ENCODE measurements at places on chromosomes 4 and X.

DNA sequence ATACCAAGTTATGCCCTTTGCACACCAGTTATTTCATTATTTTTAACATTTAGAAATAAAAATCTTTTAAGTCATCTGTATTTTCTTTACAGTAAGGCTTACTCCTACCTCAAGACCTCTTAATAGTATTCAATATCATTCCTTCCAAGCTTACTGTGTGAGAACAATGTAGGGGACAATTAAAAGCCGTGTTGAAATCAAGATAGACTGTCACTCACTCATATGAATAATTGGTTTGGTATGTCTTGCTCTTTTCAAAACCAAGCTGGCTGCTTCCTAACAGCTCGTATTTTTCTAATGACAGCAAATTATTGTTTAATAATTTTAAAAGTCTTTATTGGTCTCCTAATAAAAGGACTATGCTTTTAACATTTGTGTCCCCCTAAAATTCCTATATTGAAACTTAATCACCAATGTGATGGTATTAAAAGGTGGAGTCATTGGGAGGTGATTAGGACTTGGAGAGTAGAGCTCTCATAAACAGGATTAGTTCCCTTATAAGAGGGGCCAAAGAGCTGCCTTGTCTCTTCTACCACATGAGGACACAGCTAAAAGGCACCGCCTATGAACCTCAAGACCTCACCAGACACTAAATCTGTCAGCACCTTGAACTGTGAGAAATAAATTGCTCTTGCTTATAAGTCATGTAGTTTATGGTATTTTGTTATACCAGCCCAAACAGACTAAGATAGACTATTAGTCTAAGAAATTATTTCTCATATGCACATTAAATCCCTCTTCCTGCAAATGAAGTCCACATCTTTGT is 4.1 kb downstream of the ABCB7 start:
- DNase-seq: no peak

GRCh38 chr4:100041646-100042045 is 91.6 kb upstream of the H2AZ1 start:
- no peak for DNase-seq

DNA sequence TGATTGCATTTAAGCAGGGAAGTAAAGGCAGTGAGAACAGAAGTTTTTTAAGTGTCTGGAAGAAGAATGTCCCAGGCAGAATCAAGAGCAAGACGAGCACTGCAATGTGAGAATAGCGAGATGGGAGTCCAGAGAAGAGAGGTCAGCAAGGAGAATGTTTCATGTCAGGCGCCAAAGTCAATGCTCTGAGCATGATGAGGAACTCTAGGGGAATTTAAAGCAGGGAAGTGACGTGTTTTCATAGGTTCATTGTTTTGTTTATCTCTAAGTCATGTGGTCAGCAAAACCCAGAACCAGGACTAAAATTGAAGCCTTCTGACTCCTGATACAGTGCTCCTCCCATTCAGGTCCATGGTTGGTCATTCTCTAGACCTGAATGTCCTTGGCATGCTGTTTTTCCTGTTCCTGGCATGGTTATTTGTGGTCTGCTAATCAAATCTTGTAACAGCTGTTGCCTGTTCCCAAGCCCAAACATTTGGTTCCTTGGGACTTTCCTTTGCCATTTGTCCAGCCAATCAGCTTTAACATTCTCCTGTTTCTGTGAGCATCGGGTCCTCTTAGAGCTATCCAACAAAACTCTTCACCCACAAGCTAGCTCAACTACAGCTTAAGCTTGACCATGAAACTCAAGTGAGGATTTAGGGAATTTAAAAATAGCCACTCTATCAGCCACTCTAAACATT is 37.7 kb downstream of the PTCHD1 start:
- no peak for DNase-seq

- DNase-seq: peak; percentile 50
Observed at GRCh38 chrX:34848281-34848680, 94.3 kb upstream of the FAM47B start.

- DNase-seq: no peak
Observed at GRCh38 chr4:139910106-139910505, 243.9 kb downstream of the MAML3 start.

GRCh38 chr4:132502096-132502552 is 647.0 kb upstream of the PCDH10 start:
- no peak for DNase-seq

DNA sequence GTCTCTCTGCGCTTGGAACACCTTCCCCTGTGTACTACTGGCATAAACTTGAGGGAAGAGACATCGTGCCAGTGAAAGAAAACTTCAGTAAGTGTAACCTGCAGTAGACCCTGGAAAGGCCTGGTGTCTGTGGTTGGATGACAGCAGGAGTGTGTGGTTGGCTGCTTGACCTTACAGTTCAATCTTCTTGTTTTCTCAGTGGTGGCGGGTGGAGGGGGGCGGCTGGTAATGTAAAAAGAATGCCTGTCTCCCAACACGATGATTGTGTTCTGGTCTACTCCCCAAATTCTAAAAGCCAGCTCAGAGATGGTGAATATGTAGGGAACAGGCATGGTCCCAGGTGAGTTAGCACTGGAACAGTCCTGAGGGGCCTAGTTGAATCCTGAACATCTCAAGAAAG is 18.6 kb downstream of the PSMD10 start:
- DNase-seq: no peak

- no peak for DNase-seq
Observed at GRCh38 chrX:42783451-42783850, 5.5 kb upstream of the PPP1R2C start.

- DNase-seq: no peak
Observed at GRCh38 chr4:3780347-3781171, 14.4 kb downstream of the ADRA2C start.

- no peak for DNase-seq
Observed at GRCh38 chr4:183499389-183499788, 5.5 kb upstream of the ING2 start.

GRCh38 chrX:124378643-124379042 is 32.3 kb downstream of the SH2D1A start:
- no peak for DNase-seq

DNA sequence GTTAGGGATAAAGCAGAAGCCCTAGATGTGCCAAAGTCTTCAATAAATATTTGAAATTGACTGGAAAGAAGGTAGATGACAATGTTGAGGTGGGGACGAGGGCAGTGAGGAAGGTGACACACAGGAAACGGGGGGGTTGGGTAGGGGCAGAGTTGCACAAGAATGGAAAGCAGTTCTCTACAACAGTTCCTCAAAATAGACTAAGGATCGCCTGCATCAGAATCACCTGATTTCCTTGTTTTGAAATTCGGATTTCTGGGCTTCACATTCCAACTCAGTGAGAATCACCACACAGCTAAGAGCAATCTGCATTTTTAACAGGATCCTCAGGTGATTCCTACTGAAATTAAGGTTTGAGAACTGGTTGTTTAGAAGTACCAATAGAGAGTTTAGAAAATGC is 70.6 kb downstream of the ARFIP1 start:
- no peak for DNase-seq

- DNase-seq: no peak
Observed at GRCh38 chrX:72020788-72021187, 110.1 kb downstream of the NHSL2 start.

DNA sequence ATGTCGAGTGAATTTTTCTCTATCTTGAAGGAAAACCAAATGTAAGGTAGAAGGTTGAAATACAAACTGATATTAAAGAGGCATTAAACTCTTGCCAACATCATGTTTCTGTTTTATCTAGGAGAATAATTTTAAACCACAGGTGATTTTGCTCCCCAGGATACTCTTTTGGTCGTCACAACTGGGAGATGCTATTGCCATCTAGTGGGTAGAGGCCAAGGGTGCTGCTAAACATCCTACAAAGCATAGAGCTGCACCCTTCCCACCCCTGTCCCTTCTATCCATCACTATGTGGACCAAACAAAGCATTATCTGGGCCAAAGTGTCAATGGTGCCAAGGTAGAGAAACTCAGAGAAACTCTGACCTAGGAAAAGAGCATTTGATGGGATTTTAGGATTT is 154.6 kb upstream of the MAGEB2 start:
- DNase-seq: no peak

GRCh38 chr4:77393996-77394395 is 211.6 kb upstream of the CXCL13 start:
- DNase-seq: no peak

GRCh38 chr4:78707793-78708192 is 68.4 kb upstream of the BMP2K start:
- DNase-seq: no peak

DNA sequence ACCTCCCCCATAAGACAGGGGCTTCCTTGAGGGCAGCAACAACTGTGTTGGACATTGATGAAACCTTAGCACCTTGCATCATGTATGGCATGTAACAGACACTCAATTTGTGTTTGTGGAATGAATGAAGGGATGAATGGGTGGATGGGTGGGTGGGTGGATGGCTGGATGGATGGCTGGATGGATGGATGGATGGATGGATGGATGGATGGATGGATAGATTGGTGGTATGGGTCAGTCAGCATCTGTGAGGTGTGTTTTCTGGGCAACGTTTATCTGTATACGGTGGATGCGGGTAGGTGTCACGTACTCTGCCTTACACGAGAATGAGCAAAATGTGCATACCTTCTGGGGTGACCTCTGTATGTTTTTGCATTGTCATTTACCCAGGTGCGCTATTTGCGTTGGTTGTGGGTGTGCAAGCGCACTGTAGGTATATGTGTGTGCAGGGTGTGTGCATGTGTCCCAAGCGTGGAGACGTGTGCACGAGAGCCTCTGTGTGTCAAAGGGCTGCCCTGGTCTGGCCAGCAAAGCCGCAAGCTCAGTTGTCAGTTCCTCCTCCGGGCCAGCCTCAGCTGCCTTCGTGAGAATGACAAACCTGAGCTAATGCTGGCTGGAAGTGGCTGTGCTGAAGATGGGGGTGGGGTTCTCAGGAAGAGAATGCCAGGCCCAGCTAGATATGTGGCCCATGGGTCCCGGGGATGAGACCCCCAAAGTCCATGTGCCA is 26.5 kb downstream of the ELF4 start:
- no peak for DNase-seq

DNA sequence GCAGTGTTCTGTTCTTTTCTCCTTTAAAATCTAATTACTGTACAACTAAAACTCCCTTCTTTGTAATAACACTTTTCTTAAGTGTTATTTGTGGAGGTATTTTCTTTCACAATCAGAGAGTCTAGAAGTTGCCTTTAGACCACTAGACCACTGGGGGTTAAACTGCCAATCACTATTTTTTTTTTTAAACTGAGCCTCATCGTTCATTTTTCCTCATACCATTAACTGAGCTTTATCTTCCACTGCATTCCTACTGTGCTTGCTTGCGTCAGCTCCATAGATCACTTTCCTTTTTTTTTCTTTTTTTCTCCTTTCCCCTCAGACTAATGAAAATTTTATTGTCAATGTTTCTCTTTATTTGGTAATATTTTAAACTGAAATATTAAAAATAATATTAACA is 310.6 kb downstream of the PDHA2 start:
- DNase-seq: no peak

DNA sequence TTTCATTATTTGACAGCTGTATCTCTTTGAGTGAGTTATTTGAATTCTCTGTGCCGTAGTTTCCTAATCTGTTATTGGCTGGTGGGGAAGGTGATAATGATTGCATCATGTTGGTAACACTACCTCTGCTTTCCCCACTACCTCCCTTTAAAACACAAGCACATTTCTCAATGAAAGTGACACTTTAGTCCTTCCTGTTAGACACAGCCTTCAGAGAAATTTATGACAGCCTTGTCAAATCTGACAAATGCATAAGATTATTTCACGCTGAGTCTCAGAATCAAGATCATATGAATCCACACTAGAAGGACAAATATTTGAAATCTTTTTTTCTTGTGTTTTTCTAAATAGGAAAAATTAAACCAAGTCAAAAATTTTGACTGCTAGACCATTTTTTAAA is 896.1 kb downstream of the CENPC start:
- no peak for DNase-seq

DNA sequence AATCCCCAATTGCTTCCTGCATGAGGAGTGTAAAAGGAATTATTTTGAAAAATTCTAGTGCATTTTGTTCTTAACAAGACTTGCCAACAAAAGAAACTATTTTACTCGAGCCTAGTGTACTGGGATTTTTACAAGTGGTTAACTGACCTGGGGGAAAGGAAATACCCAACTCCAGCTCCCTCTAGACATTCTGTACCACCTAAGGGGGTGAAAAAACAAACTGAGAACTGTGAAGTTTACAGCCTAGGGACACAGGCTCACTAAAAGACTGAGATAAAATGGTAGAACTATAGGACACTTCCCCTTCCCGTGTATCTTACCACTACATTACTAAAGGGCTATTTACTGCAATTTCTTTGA is 2.6 kb upstream of the ADH5 start:
- DNase-seq: no peak

DNA sequence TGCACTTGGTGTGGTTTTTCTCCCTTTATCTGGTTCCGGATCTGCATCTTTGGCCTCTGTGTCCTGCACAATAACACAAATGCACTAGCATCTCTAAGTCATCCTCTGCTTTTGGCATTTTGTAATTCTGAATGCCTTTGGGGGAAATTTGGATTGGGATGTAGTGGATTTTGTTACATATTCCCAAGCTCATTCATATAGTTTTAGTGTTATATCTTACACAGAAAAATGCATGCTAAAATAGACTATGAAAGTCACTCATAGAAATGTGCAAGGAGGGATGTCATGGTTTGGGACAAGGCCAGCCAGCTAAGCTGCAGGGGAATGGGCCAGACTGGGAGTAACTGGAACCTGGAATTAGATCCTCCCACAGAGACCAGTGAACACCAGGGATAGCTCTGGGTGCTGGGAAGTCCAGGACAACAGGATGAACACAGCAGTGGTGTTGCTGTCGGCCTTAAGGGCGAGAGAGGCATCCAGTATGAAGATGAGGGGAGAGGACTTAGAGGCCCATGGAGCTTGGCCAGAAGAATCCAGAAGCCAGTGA is 20.1 kb downstream of the ENPP6 start:
- DNase-seq: no peak

- no peak for DNase-seq
Observed at GRCh38 chr4:80254114-80254513, 12.3 kb upstream of the FGF5 start.

GRCh38 chr4:183503497-183504063 is 1.3 kb upstream of the ING2 start:
- DNase-seq: no peak

DNA sequence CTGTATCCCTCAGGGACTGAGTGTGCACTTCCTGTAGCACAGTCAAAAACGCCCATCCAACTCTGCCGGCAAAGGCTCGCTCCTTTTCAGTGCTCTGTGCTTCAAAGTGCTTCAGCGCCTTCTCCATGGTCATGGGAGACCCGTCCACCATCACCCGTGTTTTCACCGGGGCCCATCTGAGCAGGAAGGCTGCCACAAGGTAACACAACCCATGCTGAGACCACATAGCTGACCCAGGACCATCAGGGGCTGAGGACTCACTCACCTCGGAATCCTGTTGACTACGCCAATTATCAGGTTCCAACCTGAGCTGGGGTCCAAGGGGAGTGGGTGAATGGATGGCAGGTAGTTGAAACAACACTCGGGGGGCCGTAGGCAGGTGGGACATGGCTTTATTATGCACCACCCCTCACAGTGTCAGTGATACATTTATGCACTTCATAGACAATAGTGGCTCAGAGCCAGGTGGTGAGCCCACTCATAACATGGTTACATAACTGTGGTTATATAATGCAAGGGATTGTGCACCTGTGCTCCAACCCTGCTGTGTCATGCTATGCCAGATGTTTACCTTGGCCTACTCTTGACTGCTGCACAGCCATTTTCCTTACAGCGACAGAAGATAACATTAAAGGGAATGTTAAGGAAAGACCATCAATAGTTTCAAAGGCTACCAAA is 227.8 kb downstream of the ADGRL3 start:
- no peak for DNase-seq
